ENCODE measurements at places on chromosomes 7 and 10.

DNA sequence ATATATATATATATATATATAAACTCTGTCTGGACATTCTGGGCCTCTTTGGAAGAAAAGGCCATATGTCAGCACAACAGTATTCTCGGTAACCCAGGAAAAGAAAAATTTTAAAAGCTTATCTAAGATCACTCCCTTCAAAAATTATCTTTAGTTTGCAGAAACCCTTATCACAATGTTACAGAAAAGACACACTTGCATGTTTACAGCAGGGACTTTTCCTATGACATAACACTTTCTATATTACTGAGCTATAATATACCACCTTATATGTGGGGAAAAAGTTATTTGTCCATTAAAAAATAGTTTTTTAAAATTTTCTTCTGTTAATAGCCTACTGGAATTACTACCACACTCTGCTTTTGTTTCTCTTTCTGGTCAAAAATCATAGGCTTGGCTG is 25.4 kb downstream of the ANKRD61 start:
- DNase-seq, result peak; percentile 89

DNA sequence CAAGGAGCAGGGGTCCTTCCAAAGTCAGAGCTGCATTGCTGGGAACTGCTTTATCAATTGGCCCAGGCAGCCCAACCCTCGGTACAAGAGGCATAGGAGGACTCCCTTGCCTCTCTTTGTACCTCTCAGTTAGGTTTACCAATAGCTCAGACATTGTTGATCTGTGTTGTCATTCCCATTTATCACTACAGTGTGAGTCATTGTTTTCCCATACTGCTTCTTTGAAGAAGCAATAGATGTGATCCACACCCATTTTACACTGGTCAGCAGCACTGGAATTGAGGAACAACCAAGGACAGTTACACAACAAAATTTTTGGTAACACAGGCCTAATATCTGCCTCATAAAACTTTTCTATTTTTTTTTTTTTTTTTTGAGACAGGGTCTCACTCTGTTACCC is 307.2 kb downstream of the SNX13 start:
- peak; percentile 15 for DNase-seq

- no peak for DNase-seq
These were observed 157.1 kb upstream of the SHH start for GRCh38 chr7:155969192-155969929.

GRCh38 chr10:7942859-7943258 is 111.6 kb upstream of the GATA3 start:
- no peak for DNase-seq

- DNase-seq, result peak; percentile 81
These were observed 41.4 kb upstream of the IKZF1 start for GRCh38 chr7:50262916-50263690.

DNA sequence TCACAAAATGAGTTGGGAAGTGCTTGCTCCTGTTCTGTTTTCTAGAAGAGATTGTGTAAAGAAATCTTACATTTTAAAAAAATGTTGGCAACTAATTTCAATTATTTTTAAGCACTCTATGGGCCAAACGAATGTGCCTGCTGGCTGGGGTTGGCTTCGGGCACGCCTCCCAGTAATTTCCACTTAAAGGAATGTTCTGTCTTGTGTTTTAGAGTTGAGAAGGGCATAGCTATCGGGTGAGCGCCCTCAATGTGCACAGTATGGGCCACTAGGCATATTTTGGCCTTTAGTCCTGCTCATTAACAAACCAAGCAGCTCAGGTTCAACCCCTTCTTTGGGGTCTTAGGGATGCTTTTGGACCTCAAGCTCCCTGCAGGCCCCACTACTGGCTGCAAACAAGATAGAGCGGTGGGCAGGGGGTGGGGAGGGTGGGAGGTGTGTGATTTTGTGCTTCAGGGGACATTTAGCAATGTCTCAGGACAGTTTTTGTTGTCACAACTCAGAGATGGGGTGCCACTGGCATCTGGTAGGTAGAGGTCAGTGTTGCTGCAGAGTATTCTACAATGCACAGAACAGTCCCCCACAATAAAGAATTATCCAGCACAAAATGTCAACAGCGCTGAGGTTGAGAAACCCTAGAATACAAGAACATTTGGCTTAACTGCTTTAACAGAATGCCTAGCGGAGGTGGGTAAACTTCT is 40.7 kb downstream of the TACC2 start:
- DNase-seq, result no peak

DNA sequence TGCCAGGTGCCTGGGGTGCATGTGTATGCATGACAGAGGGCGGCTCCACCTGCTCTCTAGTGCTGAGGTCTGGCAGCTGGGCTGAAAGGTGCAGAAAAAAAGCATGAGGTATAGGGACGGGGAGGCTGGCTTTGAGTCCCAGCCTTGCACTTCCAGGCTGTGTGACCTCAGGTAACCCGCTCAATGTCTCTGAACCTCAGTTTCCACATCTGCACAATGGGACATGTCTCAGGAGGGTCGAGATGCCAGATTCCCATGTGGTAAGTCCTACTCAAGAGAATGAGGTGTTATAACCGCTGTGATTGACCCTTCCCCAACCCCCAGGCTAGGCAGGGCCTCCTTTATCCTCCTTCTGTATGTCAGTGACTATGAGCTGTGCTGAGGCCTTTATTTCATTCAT is 48.8 kb downstream of the ARHGAP22 start:
- no peak for DNase-seq

GRCh38 chr7:151704299-151704959 is 172.5 kb downstream of the PRKAG2 start:
- no peak for DNase-seq

GRCh38 chr7:46468753-46469356 is 547.8 kb upstream of the IGFBP3 start:
- DNase-seq, result peak; percentile 38

- peak; percentile 68 for DNase-seq
These were observed 3.4 kb upstream of the BMPR1A start for GRCh38 chr10:86753051-86753450.

- no peak for DNase-seq
These were observed 145.7 kb upstream of the RHEB start for GRCh38 chr7:151665368-151665767.
